ENCODE measurements at places on chromosomes 16 and 17. TPM values are rescaled to one million over a fixed set of nuclear protein-coding genes. Genes with fewer than 3 reads are reported as not detected.
A peak's percentile ranks its signal among the peaks of the same experiment; 100 is the strongest.

DNA sequence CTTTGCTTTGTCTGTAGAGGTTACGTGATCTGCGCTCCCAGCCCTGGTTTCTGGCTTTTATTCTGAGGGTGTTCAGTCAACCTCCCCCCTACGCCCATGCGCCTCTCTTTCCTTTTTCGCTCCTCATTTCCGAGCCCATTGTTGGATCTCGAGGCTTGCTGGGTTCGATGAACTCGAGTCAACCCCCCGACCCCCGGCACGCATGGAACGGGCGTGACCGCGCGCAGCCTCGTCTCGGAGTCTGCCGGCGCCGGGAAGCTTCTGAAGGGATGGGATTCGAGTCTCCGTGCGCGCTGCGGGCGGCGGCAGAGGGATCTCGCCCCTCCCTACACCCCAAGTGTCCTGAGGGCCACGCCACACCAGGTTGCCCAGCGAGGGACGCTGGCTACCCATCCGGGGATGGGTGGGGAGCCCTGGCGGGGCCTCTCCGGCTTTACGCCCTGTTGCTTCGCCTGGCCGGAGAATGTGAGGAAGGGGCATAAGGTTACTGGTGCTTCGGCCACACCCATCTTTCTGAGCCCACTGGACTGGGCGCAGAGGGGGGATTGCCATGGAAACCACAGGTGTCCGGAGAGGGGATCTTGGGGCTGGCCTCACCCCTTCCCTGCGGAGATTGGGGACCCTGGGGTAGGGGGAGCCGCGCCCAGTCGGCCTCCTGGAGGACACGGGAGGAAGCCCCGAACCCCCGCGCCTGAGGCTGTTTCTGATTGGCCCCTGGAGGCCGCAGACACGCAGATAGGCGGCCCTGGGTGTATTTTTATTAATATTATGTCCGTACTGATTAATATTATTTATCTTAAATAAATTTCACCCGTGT lies 1.8 kb downstream of the MAPT start:
- no peaks in the 10 kb centered on the region for H3K36me3 ChIP-seq
- H3K4me1 ChIP-seq: peaks cover 5% of the 10 kb centered on the region
- H3K27ac ChIP-seq: no peak overlapping the region
- H3K27me3 ChIP-seq: peaks cover 60% of the 10 kb centered on the region
- peak overlapping the region; percentile 64 for H3K4me3 ChIP-seq
- DNase-seq: no peak

The TEKT1 gene
- total RNA-seq: not detected

GRCh38 chr16:86660623-86661022 lies 82.3 kb downstream of the FOXL1 start:
- peaks cover 2% of the 10 kb centered on the region for H3K36me3 ChIP-seq
- H3K27ac ChIP-seq: no peak overlapping the region
- no peak overlapping the region for H3K4me3 ChIP-seq
- peaks cover 1% of the 10 kb centered on the region for H3K27me3 ChIP-seq
- H3K4me1 ChIP-seq: peaks cover 25% of the 10 kb centered on the region

DNA sequence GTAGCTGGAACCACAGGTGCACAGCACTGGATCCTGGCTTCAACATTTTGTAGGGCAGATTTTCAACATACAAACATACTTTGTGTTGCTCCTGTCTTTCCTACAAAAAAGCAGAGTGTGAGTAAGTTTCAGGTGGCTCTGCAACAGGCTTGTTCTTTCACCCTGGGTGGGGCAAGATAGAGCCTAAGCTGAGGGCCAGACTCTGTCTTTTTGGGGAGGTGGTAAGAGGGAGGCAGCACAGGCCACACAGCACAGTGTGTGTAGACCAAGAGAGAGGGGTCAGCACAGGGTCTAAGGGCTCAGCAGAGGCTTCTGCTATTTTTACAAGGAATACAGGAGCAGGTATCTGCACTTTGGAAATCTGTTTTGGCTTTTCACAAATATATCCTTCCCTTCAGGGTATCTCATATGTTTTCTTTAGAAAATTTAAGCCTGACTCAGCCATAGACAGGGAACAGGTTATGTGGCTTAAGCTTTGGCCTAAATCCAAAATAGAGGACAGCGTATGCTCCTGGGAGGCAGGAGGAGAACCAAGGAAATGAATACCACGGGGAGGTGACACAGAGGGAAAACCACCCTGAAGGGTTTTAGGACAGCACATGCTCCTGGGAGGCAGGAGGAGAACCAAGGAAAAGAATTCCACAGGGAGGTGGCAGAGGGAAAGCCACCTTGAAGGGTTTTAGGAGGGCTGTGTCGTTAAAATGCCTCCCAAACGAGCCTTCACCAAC lies 21.6 kb downstream of the EMC8 start:
- H3K36me3 ChIP-seq: peaks cover 21% of the 10 kb centered on the region
- peaks cover 6% of the 10 kb centered on the region for H3K4me1 ChIP-seq
- DNase-seq: no peak
- no peak overlapping the region for H3K4me3 ChIP-seq
- H3K27me3 ChIP-seq: no peaks in the 10 kb centered on the region

The TMEM114 gene
- total RNA-seq: not detected

DNA sequence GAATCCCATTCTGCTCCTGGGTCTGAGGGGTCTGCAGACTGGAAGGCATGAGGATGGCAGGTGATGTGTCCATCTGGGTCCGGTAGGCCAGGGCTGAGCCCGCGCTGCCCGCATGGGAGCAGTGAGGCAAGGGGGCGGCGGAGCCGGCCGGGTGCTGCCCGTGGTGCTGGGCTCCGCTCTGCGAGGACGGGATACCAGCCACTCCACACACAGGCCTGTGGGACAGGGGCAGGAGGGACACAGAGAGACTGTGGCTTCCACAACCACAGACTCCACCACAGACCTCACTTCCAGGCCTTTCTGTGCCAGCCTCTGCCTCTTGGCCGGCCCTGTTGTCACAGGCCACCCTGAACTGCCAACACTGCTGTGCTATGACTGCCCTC lies 25.4 kb downstream of the MAP1LC3B start:
- no peak overlapping the region for H3K4me3 ChIP-seq
- no peak overlapping the region for H3K27ac ChIP-seq
- H3K36me3 ChIP-seq: peaks cover 5% of the 10 kb centered on the region

The KDM6B gene
- total RNA-seq: 163 TPM

DNA sequence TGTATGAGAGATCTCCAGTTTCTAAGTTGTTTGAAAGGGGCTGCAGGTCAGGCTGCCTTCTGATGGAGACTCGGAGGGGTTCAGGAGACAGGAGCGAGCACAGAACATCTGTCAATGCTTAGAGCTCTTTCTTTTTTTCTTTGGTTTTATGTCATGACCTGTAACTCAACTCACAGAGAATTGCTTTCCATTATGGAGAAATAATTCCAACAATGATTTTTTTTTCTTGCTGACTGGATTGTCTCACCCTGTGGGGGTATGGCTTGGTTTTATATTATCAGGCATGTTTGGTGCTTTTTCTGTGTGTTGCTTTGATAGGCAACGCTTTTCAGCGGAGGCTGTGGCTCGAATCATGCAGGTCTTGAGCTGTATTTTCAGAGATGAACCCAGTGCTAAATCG lies 10.7 kb upstream of the KCNJ2 start:
- H3K27me3 ChIP-seq: peaks cover 20% of the 10 kb centered on the region
- DNase-seq: no peak
- H3K36me3 ChIP-seq: no peaks in the 10 kb centered on the region
- no peak overlapping the region for H3K4me3 ChIP-seq
- H3K27ac ChIP-seq: no peak overlapping the region

GRCh38 chr17:19269106-19269505 lies 31.9 kb downstream of the EPN2 start:
- H3K4me1 ChIP-seq: peaks cover 7% of the 10 kb centered on the region
- no peak for DNase-seq
- H3K27ac ChIP-seq: no peak overlapping the region
- no peak overlapping the region for H3K4me3 ChIP-seq
- H3K36me3 ChIP-seq: no peaks in the 10 kb centered on the region

DNA sequence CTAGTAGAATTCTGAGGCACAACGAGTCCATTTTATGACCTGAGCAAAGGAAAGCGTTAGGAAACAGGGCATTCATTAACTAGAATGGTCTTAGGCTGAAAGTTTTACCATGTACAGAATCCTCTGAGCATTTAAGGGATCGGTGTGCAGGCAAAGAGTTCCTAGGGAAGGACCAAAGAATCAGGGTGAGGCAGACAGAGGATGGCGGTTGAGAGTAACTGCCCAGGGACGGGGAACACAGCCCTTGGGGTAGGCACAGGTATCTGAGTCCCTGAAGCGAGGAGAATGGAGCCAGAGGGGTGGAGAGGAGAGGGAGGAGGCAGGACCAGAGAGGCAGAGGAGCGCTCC lies 14.0 kb upstream of the ITGB3 start:
- H3K27ac ChIP-seq: no peak overlapping the region
- no peak for DNase-seq

DNA sequence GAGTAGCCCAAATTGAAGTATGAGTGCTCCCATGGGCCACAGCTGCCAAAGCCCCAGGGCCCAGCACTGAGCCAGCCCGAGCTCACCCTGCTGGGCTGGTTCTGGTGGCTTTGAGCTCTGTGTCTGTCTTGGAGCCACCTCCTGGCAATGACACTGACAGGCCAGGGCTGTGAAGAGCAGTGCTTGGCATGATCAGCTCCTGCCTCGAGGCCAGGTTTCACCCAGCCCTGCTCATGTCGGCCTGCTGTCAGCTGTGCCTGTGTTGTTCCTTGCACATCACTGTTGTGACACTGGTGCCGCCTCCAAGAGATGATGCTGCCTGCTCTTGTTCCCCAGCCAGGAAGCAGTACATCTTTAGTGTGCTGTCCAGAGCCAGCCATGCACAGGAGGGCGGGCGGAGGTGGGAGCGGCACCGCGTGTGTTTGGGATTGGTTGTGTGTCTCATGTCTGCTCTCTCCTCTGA lies 26.0 kb downstream of the PLD6 start:
- DNase-seq: peak; percentile 23
- H3K27me3 ChIP-seq: no peaks in the 10 kb centered on the region
- peak overlapping the region; percentile 84 for H3K4me3 ChIP-seq
- peaks cover 84% of the 10 kb centered on the region for H3K4me1 ChIP-seq
- H3K27ac ChIP-seq: peak overlapping the region; percentile 97
- H3K36me3 ChIP-seq: peaks cover 59% of the 10 kb centered on the region

The GNAO1 gene
- 2.0 TPM for total RNA-seq

The CHCT1 gene
- not detected for total RNA-seq

The GSDMA gene
- 0.73 TPM for total RNA-seq

The OGFOD3 gene
- 34.7 TPM for total RNA-seq

- no peak overlapping the region for H3K4me3 ChIP-seq
- H3K27me3 ChIP-seq: peaks cover 1% of the 10 kb centered on the region
- H3K4me1 ChIP-seq: no peaks in the 10 kb centered on the region
- no peak for DNase-seq
- no peak overlapping the region for H3K27ac ChIP-seq
Observed at GRCh38 chr16:65769055-65769465, 597.4 kb upstream of the CDH5 start.

DNA sequence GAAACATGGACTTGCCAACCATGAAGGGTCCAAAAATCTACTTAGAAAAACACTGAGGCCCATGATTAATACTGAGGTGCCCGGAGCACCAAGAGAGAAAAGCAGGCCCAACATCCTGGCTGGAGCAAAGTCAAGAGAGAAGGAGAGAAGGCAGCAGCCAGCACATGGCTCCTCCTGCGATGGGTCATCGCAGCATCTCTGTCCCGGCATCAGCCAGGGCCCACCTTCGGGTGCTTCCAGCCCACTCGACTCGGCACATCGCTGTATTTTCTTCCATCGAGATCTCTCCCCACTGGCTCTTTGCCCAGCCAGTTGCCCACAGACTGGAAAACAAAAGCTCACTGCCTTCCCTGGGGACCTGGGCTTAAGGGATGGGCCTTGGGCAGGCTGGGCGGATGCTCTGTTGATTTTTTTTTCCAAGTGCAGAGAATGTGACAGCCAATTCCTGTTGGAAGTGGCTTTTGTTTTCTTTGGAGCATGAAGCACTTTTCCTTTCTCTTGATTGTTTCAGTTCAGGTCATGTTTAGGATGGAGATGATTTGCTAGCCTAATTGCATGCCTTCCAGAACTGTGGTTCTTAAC lies 58.1 kb downstream of the CYB5B start:
- no peak for DNase-seq
- H3K27ac ChIP-seq: no peak overlapping the region
- peaks cover 3% of the 10 kb centered on the region for H3K27me3 ChIP-seq

GRCh38 chr17:751269-752001 lies 629 bp downstream of the GEMIN4 start:
- H3K27me3 ChIP-seq: no peaks in the 10 kb centered on the region
- H3K4me1 ChIP-seq: peaks cover 34% of the 10 kb centered on the region
- peak overlapping the region; percentile 94 for H3K27ac ChIP-seq
- H3K36me3 ChIP-seq: peaks cover 39% of the 10 kb centered on the region
- DNase-seq: peak; percentile 42
- peak overlapping the region; percentile 97 for H3K4me3 ChIP-seq

The KIF1C gene
- total RNA-seq: 68.4 TPM

DNA sequence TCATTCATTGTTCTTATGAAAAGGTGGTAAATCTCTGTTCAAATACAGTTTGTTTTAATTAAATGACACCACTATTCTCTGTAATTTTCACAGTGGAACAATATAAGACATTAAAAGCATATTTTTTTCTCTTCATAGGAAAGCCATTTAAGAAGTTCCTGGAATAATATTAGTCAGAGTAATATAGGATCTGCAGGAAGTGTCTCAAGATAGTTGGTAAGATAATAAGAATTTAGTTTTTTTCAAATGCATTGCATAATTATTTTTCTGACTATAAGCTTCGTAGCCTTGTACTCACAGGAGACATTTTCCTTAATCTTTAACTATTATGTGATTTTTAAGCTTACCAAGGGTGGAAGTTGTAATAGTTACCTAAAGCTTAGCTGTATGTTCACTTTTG lies 16.9 kb downstream of the STXBP4 start:
- no peak overlapping the region for H3K4me3 ChIP-seq
- no peaks in the 10 kb centered on the region for H3K27me3 ChIP-seq
- no peak overlapping the region for H3K27ac ChIP-seq
- DNase-seq: no peak
- H3K4me1 ChIP-seq: no peaks in the 10 kb centered on the region
- no peaks in the 10 kb centered on the region for H3K36me3 ChIP-seq

GRCh38 chr16:78507576-78507975 lies 408.1 kb downstream of the WWOX start:
- H3K4me1 ChIP-seq: no peaks in the 10 kb centered on the region
- H3K4me3 ChIP-seq: no peak overlapping the region
- no peak for DNase-seq
- no peaks in the 10 kb centered on the region for H3K27me3 ChIP-seq
- H3K27ac ChIP-seq: no peak overlapping the region

DNA sequence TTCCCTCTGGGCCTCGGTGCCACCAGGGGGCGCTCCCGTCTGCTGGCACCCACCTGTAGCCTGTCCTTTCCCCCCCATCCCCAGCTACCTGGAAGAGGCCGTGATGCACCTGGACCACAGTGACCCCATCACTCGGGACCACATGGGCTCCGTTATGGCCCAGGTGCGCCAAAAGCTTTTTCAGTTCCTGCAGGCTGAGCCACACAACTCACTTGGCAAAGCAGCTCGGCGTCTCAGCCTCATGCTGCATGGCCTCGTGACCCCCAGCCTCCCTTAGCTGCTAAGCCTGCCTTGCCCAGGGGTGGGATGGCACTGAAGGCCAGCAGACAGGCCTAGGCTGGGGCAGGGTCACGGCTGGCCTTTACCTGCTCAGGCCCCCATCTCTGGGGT lies 818 bp upstream of the NRN1L start:
- DNase-seq: peak; percentile 56
- peaks cover 37% of the 10 kb centered on the region for H3K36me3 ChIP-seq
- no peaks in the 10 kb centered on the region for H3K27me3 ChIP-seq
- no peak overlapping the region for H3K27ac ChIP-seq

The FGF11 gene
- 6.4 TPM for total RNA-seq

GRCh38 chr16:27240948-27241531 lies 27.5 kb downstream of the NSMCE1 start:
- H3K4me3 ChIP-seq: no peak overlapping the region
- peaks cover 86% of the 10 kb centered on the region for H3K4me1 ChIP-seq
- H3K27me3 ChIP-seq: no peaks in the 10 kb centered on the region
- H3K36me3 ChIP-seq: peaks cover 25% of the 10 kb centered on the region

The SLC5A10 gene
- not detected for total RNA-seq

Data from activated T-helper 1 cell treated with anti-CD3 and anti-CD28 coated beads, Interleukin-12 subunit alpha, Interleukin-12 subunit beta, Interleukin-2, Interleukin-4 antibody, amounts not matched to agents 30 ng/mL and 10 ng/mL and 1 ng/mL, durations not matched to agents 14 hours and 24 hours and 36 hours (primary cell).